ENCODE measurements at places on chromosomes 6 and 20. TPM values are rescaled to one million over a fixed set of nuclear protein-coding genes. Genes with fewer than 3 reads are reported as not detected.

FLRT3 gene
- total RNA-seq: 6.6 TPM

VNN1 gene
- not detected for total RNA-seq

COL12A1 gene
- 502 TPM for total RNA-seq

PRL gene
- not detected for total RNA-seq

SLC16A10 gene
- not detected for total RNA-seq

IMPG1 gene
- total RNA-seq: not detected

MAVS gene
- 10.3 TPM for total RNA-seq

SIRPB1 gene
- total RNA-seq: 0.56 TPM

FYN gene
- 41.1 TPM for total RNA-seq

PLG gene
- total RNA-seq: not detected

RBM24 gene
- total RNA-seq: 6.7 TPM

GPX5 gene
- total RNA-seq: not detected

GPLD1 gene
- 0.28 TPM for total RNA-seq

KIF13A gene
- 51.8 TPM for total RNA-seq

PPIL4 gene
- total RNA-seq: 13.3 TPM

SLA2 gene
- total RNA-seq: not detected

EBF4 gene
- total RNA-seq: under 0.01 TPM

PRDM13 gene
- not detected for total RNA-seq

ERMARD gene
- total RNA-seq: 17.2 TPM

CST2 gene
- not detected for total RNA-seq

EEF1E1 gene
- total RNA-seq: 60.0 TPM

SULF2 gene
- 0.28 TPM for total RNA-seq

AP5S1 gene
- 11.4 TPM for total RNA-seq

All from IMR-90 (cell line).